ENCODE measurements at places on chromosomes 2 and 18. TPM values are rescaled to one million over a fixed set of nuclear protein-coding genes. Genes with fewer than 3 reads are reported as not detected.

The RASGRP3 gene
- total RNA-seq, result 109 TPM

The GNAL gene
- total RNA-seq, result 3.9 TPM

The GAL3ST2 gene
- total RNA-seq, result not detected

The LRATD1 gene
- 12.9 TPM for total RNA-seq

The MYL12B gene
- 155 TPM for total RNA-seq

The TMEM37 gene
- 3.1 TPM for total RNA-seq

The CDH2 gene
- 6.5 TPM for total RNA-seq

The LINC00305 gene
- total RNA-seq, result not detected

The EPAS1 gene
- total RNA-seq, result 83.4 TPM

The GNLY gene
- total RNA-seq, result not detected

The UGT1A8 gene
- 0.31 TPM for total RNA-seq

The HOXD8 gene
- total RNA-seq, result 2.7 TPM

The HJURP gene
- 9.8 TPM for total RNA-seq

The ANKRD30BL gene
- total RNA-seq, result 0.31 TPM

The CCL20 gene
- not detected for total RNA-seq

The PKDCC gene
- 121 TPM for total RNA-seq

The LIMS2 gene
- total RNA-seq, result 15.0 TPM

The CD8B2 gene
- not detected for total RNA-seq

The ATP5MC3 gene
- total RNA-seq, result 151 TPM

The ZNF892 gene
- 11.7 TPM for total RNA-seq

The SERPINB3 gene
- total RNA-seq, result 1.3 TPM

The EGR4 gene
- total RNA-seq, result not detected

The SERPINB11 gene
- total RNA-seq, result 1.0 TPM

The AQP12A gene
- total RNA-seq, result not detected
